CD4-positive, alpha-beta memory T cell (primary cell): ENCODE measurements at places on chromosomes 2 and 18.

DNA sequence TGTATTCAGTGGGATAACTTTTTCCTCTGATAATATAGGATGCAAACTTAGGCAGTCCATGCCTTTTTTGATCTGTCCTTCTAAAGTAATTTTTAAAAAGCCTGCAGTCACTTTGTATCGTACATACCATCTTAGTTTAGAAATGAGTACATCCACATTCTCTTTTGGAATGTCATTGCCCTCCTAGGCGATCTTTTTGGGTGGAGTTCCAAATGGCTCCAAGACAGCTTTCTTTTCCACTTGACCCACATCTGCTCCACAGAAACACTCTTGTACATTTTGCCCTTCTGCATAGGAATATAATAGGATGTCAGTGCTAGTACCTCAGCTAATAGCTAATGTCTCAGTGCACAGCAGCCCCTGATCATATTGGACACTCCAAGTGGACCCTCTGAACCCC is 21.8 kb upstream of the HTR2B start:
- DNase-seq = no peak

DNA sequence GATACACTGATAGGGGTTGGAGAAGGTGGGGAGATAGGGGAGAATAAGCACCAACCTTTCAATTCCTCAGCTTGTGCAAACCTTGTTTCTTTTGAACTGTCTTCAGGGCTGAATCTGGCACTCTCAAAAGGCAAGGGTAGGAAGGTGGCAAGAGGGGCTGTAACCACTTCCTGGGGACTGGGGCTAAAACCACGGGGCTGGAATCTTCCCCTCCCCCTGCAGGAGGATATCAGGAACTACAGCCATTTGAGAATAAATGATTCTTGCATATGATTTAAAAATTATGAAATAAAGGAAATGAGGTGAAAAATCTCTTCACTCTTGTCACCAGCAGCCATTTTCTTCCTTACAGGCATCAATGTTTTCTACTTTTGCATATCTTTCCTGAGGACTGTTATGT is 50.8 kb downstream of the ATOH8 start:
- DNase-seq = peak; percentile 16

GRCh38 chr2:178205853-178206521 is 11.7 kb downstream of the OSBPL6 start:
- DNase-seq = no peak

GRCh38 chr2:227325839-227326195 is 766 bp downstream of the MFF start:
- no peak for DNase-seq

- no peak for DNase-seq
Observed at GRCh38 chr2:197278799-197279763, 31.5 kb downstream of the ANKRD44 start.
